Inflammatory macrophage treated with lipopolysaccharide for 1 hour (primary cell): ENCODE measurements at places on chromosomes 5 and 9.

GRCh38 chr5:37836235-37836591 is 3.6 kb downstream of the GDNF start:
- no peak for DNase-seq

DNA sequence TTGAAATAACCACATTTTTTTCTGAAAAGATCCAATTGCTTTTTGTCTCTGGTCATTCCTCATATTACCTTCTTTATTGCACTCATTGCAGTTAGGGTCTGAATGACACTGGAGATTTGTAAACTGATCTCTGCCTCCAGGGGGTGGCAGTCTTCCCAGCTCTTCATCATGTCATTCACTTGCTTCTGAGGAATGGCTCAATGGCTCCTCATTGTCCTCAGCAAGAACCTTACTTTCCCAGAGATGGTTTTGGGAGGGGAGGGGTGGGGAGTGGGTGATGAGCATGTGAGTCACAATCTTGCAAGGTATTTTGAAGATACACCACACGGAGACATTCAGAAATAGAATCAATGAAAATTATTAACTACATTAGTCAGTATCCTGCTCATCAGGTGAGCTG is 159.8 kb upstream of the GAS1 start:
- DNase-seq, result no peak

DNA sequence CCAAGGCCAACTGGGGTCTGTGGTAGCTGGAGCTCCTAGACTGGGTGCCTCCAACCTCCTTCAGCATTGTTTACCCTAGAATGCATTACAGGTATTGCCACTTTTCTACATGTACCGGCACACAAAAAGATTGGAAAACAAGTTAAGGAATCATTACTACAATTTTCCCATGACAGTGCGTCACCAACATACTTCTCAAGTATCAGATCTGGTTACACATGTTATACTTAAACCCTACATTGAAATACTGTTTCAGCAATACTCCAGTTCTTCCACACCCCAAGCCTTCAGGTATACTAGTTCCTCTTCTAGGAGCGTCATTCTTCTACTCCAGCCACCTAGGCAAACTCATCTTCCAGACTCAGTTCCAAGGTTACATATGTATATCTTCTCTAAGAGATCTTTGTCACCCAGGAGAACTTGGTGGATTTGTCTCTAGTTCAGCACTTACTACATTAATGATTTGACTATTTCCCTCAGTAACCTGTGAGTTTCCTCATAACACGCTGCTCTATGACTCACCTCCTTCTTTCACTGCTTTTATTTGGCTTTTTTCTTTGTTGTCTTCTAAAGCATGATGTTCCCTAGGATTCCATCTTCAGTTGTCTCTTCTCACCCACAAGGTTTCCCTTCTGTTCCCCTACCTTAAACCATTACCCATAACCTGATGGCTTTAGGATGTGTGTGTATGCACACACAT is 217.0 kb downstream of the AP3B1 start:
- no peak for DNase-seq

GRCh38 chr9:120416781-120417427 is 163.1 kb downstream of the CDK5RAP2 start:
- no peak for DNase-seq

DNA sequence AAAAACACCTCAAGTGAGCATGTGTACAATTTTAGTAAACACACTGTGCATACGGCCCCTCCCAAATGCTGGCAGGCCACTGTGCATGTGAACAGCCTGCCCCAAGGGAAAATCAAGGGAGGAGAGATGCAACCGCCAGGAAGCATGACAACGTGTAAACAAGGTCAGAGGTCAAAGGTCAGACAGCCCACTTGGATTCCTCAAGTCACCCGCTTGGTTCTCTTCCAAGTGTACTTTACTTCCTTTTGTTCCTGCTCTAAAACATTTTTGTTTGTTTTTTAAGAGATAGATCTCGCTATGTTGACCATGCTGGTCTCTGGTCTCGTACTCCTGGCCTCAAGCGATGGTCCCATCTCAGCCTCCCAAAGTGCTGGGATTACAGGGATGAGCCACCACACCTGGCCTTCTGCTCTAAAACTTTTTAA is 126.7 kb upstream of the SHB start:
- peak; percentile 45 for DNase-seq

- DNase-seq, result no peak
These were observed 539.2 kb downstream of the TLE1 start for GRCh38 chr9:81150016-81150625.

GRCh38 chr5:30436691-30437090 is 756.8 kb upstream of the CDH6 start:
- DNase-seq, result peak; percentile 52

GRCh38 chr9:78874061-78874460 is 577.1 kb downstream of the PSAT1 start:
- no peak for DNase-seq

- DNase-seq, result no peak
These were observed 28.5 kb upstream of the IL6ST start for GRCh38 chr5:56023296-56023695.

- peak; percentile 14 for DNase-seq
These were observed 166.6 kb upstream of the HMHB1 start for GRCh38 chr5:143645356-143645755.

- DNase-seq, result no peak
These were observed 258.7 kb upstream of the CLINT1 start for GRCh38 chr5:158117467-158118160.

DNA sequence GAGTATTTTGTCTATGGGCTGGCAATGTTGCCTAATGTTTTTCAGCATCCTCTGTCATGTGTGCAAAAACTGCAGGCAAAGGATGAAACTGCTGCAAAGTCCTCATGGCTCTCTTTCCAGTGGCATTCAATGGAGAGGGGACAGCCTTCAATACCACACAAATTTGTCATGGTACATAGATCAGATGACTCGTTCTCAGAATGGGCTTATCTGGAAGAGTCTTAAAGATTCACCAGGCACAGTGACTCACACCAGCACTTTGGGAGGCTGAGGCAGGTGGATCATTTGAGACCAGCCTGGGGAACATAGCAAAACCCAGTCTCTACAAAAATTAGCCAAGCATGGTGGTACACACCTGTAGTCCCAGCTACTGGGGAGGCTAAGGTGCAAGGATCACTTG is 5.3 kb downstream of the CDKN2AIPNL start:
- no peak for DNase-seq

- DNase-seq, result no peak
These were observed 13.8 kb downstream of the NCS1 start for GRCh38 chr9:130186051-130186450.

- peak; percentile 33 for DNase-seq
These were observed 59.8 kb downstream of the KIAA1958 start for GRCh38 chr9:112546149-112547012.

DNA sequence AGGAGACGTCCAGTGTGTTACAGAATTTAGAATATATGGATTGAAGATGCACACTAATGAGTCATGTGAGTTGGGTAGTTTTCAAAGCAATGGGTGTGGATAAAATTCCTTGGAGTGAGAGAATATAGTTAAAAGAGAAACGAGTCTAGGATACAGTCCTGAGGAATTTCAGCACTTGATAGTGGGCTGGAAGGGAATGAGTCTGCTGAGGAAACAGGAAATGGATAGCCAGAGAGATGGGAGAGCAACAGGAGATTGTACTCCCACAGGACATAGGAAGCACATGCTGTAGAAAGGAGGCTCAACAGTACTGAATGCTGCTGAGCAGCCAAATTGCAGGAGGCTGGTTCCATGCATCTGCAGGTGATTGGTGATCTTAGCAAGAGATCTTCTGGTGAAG is 68.1 kb downstream of the FBN2 start:
- DNase-seq, result no peak

DNA sequence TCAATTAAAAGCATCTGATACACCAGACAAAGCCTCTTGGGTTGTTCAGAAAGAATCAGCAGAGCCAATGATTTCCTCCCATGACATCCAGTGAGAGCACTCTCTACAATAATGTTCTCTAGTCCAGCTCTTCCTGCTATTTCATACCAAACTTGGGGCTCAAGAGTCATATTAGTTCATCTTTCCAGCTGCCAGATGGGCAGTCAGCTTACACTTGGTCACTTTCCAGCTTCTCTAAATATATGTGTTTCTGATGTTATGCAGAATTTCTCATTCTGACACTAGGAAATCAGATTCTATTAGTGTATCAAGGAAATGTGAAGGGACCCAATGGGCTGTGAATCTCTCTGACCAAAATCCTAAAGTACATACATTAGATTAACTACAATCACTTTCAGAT is 148.9 kb downstream of the ENC1 start:
- no peak for DNase-seq

- no peak for DNase-seq
These were observed 16.9 kb downstream of the PCSK5 start for GRCh38 chr9:75907329-75907728.

DNA sequence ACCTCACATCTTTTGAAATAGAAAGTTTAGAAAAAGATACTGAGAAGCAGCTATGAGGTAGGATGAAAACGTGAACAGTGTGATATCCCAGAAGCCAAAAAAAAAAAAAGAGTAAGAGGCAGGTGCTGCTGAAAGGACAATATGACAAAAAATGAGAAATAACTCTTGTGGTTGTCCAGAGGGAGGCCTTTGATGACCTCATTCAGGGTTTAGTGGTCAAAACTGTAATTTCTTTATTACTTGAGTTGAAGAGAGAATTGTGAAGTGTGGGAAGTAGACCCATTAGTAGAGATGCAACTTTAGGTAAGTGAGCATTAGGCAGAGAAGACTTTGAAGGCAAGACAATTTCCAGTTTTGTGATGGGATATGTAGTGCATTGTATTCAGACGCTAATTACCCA is 1306.3 kb upstream of the ACO1 start:
- DNase-seq, result no peak

DNA sequence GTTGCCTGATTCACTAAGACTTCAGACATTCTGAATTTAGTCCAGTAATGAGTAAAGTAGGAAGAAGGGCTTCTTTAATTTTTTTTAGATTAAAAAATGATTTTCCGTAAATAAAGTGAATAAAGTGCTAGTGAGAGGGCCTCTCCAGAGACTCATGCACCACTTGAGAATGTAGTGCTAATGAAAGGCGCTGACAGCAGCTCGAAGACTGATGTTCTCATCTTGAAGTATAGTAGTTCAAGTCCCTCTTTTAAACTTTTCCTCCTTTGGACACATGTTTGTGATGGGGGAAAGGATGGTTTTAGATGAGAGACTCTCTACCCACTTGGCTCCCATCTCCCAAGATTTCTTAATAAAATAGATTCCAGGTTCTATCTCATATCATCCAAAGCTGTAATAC is 48.5 kb downstream of the G3BP1 start:
- DNase-seq, result no peak

DNA sequence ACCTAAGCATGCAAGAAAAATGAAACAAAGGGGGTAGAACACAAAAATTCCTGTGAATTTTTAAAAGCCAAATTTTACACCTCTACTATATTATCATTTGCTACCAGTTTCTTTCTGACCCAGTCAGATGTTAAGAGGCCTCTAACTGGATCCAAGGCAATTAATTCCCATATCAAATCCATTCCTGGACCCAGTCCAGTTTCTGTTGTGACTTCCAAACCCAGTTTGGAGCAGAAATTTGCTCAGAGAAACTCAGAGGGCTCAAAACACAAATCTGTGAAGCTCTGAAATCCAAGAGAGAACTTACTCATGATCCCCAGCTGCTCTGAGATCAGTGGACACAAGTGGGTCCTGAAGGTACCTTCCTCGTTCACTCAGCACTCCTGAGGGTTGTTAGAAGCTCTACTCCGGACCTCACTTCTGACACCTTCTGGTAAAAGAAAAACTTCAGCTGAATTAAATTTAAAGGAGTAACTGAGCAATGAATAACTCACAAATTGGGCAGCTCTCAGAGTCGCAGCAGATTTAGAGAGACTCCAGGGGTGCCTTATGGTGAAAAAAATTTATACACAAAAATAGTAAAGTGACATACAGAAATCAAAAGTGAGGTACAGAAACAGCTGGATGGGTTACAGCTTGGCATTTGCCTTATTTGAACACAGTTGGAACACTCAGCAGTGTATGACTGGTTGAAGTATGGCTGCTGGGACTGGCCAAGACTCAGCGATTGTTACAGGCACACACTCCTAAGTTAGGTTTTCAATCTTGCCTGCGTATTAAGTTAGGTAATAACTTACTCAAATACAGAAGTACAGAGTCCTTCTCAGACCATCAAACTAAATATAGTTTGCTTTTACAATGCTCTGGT is 32.4 kb downstream of the INSL4 start:
- DNase-seq, result no peak

GRCh38 chr9:32881948-32882347 is 98.6 kb downstream of the TMEM215 start:
- no peak for DNase-seq

GRCh38 chr5:123722451-123722850 is 210.5 kb downstream of the CSNK1G3 start:
- no peak for DNase-seq

- DNase-seq, result no peak
These were observed 1.7 kb downstream of the UBE2D2 start for GRCh38 chr5:139562847-139563246.

GRCh38 chr9:111904891-111905291 is 8.3 kb downstream of the UGCG start:
- no peak for DNase-seq

- no peak for DNase-seq
These were observed 38.3 kb downstream of the BICD2 start for GRCh38 chr9:92726348-92726747.

DNA sequence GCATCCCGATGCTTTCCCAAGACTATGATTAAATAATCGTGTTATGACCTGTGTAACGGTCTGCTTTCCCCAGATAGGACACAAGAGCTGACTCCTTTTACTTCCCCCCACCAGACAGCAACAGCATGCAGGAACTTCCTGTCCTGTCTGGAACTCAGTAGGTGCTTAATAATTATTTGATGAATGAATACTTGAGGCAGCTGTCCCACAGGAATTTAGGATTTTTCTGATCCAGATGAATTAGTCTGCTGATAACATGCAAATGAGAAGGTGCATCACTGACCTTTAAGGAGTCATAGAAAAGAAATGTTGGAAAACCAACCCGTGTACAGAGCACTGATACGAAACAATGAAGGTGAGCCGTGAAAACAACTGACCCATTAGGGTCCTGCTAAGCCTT is 12.2 kb downstream of the RNF130 start:
- no peak for DNase-seq

DNA sequence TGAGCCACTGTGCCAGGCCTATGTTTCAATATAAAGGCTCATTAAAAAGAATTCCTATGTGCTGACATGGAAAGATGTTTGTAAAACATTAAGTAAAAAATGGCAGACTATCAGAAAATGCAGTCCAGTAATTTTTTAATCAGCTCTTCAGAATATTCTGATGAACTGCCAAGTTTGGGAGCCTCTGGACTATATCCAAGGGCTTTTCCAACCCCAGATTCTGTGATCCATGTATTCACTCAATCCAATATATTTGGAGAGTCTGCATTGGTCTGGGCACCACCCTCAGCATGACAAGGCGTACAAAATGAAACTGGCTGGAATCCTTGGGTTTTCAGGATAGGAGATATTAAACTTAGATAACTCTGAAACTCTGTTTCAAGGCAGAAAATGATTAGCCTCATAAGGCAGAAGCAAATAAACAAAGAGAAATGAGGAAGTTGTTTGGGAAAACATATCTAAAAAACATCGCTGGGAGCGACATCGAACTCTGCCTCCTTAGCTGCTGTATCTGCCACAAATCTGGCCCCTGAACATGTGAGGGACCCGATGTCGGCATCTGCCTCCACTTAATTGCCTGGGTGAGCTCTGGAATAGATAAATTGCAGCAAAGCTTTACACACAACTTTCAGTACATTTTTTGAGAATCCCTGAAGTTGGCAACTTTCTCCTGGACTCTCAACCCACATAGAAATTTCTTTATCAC is 14.4 kb downstream of the PDE6A start:
- no peak for DNase-seq

- no peak for DNase-seq
These were observed 259.7 kb upstream of the ZNF608 start for GRCh38 chr5:125006011-125006685.
